Ascending aorta (tissue), 2 donors: ENCODE measurements at places on chromosomes 2 and 18. TPM values are rescaled to one million over a fixed set of nuclear protein-coding genes. Genes with fewer than 3 reads are reported as not detected.

GRCh38 chr18:76376225-76376624 lies 118.8 kb downstream of the ZNF516 start:
- no peak for DNase-seq
- H3K27ac ChIP-seq, result no peak overlapping the region
- H3K27me3 ChIP-seq, result no peaks in the 10 kb centered on the region
- H3K36me3 ChIP-seq, result peaks cover 13% of the 10 kb centered on the region

The SYT4 gene
- not detected for total RNA-seq

- H3K4me1 ChIP-seq, result peaks cover 6% of the 10 kb centered on the region
- no peak overlapping the region for H3K4me3 ChIP-seq
- H3K27me3 ChIP-seq, result no peaks in the 10 kb centered on the region
- H3K36me3 ChIP-seq, result no peaks in the 10 kb centered on the region
- no peak overlapping the region for H3K27ac ChIP-seq
- DNase-seq, result no peak
Measured at GRCh38 chr18:55515214-55515613, 72.8 kb downstream of the TCF4 start.

The MRPL53 gene
- total RNA-seq, result 37.7 TPM

The GPR17 gene
- total RNA-seq, result not detected

DNA sequence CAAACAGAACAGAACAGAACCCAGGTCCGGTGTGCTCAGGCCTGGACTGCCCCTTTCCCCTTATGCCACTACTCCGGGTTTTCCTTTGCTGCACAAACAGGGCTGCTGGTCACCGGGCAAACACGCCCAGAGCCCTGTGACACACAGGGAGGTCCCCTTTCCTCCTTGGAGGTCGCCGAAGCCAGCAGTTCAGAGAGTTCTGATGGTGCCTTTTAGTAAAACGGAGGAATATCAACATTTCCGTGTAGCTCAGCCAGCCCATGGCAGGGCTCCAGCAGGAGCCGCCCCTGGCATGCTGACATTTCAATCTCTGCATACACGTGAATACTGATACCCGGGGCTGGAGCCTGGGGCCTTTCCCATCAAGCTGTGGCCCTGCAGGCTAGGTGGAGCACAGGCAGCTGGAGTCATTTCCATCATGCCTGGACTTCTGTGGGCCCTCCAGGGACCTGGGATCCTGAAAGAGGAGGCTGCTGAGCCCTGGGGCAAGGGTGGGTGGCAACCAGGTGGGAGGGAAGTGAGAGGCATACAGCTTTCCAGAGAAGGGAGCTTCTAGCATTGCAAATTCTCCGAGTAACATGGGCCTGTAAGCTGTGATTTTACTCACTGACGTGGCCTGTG lies 91.4 kb upstream of the PXDN start:
- no peak for DNase-seq
- H3K4me1 ChIP-seq, result peaks cover 8% of the 10 kb centered on the region
- H3K27me3 ChIP-seq, result no peaks in the 10 kb centered on the region
- H3K27ac ChIP-seq, result peak overlapping the region; percentile 36
- no peaks in the 10 kb centered on the region for H3K36me3 ChIP-seq

DNA sequence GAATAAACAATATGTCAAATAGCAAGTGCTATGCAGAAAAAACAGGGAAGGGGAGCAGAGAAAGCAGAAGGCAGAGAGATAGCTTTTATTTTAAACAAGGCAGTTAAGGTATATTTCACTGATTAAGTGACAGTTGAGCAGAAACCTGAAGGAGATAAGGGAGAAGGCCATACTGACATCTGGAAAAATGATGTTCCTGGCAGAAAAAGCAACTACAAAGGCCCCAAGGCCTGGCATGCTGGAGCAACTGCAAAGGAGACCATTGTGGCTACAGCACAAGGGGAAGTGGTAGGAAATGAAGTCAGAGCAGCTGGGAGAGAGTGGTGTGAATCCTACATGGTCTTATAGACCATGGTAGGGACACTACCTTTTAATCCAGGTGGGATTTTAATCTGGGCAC lies 8.9 kb upstream of the PCBP1 start:
- no peak overlapping the region for H3K27ac ChIP-seq
- H3K4me1 ChIP-seq, result no peaks in the 10 kb centered on the region
- peaks cover 46% of the 10 kb centered on the region for H3K36me3 ChIP-seq

DNA sequence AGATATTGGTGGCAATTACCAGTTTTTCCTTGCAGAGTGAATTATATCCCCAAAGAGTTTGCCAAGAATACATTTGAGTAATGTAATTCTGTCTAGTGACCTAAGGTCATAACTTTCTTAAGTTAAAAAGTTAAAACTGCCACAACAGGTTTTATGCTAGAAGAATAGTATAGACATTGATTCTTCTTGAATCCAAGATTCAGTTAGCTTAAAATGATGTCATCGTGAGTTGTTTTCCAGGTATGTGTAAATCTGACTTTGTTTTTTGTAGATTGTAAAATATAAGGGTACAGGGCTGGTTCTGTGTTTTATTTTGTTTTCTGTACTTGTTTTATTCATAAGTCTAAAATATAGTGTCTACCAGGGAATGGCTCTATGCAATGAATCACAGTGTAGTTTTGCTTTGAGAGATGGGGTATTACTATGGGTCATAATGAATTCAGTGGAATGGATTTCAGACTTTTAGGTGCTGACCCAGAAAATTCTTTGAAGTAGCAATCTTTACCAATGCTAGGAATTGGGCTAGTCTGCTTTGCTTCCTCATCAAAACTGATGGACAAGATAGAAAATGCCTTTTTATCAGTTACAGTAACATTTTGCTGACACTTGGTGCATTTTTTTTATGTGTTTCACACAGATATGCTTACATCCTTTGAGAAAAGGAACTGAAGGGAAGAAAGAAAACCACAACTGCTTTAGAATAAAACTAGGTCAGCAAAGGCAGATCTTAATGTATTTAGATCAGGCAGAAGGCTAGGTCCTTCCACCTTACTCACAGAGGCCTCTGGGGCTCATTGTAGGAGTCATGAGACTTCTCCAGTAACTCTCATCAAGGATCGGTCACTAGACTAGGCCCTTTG lies 20.8 kb upstream of the MGAT5 start:
- H3K27me3 ChIP-seq, result no peaks in the 10 kb centered on the region
- no peaks in the 10 kb centered on the region for H3K36me3 ChIP-seq
- H3K27ac ChIP-seq, result no peak overlapping the region
- DNase-seq, result no peak
- H3K4me3 ChIP-seq, result no peak overlapping the region

The ASPRV1 gene
- total RNA-seq, result 4.3 TPM

The TSPYL6 gene
- not detected for total RNA-seq

The MOCOS gene
- 0.21 TPM for total RNA-seq

GRCh38 chr18:6764382-6764781 lies 34.9 kb downstream of the ARHGAP28 start:
- no peak overlapping the region for H3K4me3 ChIP-seq
- H3K27ac ChIP-seq, result no peak overlapping the region
- H3K27me3 ChIP-seq, result no peaks in the 10 kb centered on the region
- H3K36me3 ChIP-seq, result no peaks in the 10 kb centered on the region

The IL1R2 gene
- 25.4 TPM for total RNA-seq
